Stimulated activated CD4-positive, alpha-beta T cell treated with anti-CD3 and anti-CD28 coated beads, Interleukin-1b, Interleukin-23, amount 100 ng/mL, for 1 hour (primary cell): ENCODE measurements at places on chromosomes 12 and 14.

DNA sequence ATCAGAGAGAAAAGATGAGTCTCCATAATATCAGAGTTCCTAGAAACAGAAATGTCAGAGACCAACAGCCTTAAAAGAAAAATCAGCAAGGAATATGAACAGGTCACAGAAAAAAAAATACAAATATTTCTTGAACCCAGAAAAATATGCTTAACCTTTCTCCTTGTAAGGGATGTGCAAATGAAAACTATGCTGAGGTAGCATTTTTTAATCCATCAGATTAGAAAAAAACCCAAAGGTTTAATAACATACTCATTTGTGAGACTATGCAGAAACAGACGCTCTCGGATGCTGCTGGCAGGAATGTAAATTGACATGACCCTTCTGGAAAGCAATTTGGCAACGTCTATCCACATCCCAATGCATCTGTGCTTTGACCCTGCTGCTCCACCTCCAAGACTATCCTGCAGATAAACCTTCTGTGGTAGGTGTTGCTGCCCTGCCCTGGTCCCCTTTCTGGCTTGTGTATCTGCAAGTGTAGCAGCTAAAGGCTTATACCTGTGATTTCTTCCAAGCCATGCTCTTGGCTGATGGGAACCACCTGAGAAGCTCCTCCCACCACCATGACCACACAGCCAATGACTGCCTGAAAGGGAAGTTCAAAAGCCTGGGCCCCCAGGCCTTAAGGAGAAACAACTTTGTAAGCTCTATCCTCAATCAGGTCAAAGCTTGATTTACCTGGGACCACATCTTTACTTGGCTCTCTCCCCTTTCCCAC, 49.4 kb downstream of the LTBP2 start:
- DNase-seq = no peak

GRCh38 chr12:26555139-26555538, 277.9 kb downstream of the ITPR2 start:
- DNase-seq = no peak

GRCh38 chr12:54144738-54145137, 44.0 kb downstream of the SMUG1 start:
- no peak for DNase-seq

DNA sequence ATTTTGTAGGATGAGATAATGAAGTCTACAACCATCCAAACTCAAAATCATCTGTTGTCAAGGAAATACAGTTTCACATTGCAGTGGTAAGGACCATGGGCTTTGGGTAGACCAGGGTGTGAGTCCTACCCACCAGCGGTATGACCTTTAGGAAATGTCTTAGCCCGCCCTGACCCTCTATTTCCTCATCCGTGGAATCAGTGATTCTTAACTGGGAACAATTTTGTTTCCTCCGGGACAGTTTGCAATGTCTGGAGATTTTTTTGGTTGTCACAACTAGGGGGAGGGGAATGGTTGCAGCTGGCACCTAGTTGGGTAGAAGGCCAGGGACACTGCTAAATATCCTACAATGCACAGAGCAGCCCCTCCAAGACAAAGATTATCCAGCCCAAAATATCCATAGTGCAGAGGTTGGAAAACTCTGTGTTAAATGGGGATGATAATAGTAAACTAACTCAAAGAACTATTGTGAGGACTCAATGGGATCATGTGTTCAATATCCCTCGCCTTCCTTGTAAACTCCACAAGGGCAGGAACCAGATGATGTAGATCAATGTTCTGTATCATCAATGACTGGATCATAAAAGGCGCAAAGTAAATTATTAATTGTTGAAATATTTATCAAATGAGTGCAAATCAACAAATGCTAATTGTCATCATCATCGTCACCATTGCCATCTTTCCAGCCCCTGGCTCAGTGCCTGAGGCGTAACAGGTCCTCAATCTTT, 15.7 kb upstream of the IFT81 start:
- DNase-seq = no peak

GRCh38 chr12:49763006-49763591, 21.7 kb downstream of the TMBIM6 start:
- peak; percentile 65 for DNase-seq

GRCh38 chr14:48792376-48793024, 793.7 kb downstream of the RPS29 start:
- no peak for DNase-seq

- DNase-seq = no peak
Observed at GRCh38 chr12:56300644-56301464, 724 bp upstream of the CS start.

GRCh38 chr14:33347796-33348195, 409.1 kb downstream of the NPAS3 start:
- no peak for DNase-seq

- DNase-seq = no peak
Observed at GRCh38 chr12:124347805-124348658, 53.1 kb downstream of the RFLNA start.
